Hematopoietic multipotent progenitor cell treated with erythropoietin and hydrocortisone succinate and interleukin-3 and kit ligand, for 15 days (in vitro differentiated cells): ENCODE measurements at places on chromosomes 6 and 20.

GRCh38 chr6:35603326-35604202 is 85.2 kb downstream of the FKBP5 start:
- no peak for DNase-seq

GRCh38 chr6:86477500-86478148 is 459.7 kb upstream of the HTR1E start:
- DNase-seq: no peak

- no peak for DNase-seq
Measured at GRCh38 chr20:24949756-24950127, 673 bp downstream of the CST7 start.

GRCh38 chr6:168383062-168383854 is 57.7 kb upstream of the SMOC2 start:
- no peak for DNase-seq

- DNase-seq: no peak
Measured at GRCh38 chr6:113875470-113875869, 18.3 kb downstream of the MARCKS start.

GRCh38 chr6:34161857-34162515 is 16.1 kb upstream of the GRM4 start:
- DNase-seq: no peak

DNA sequence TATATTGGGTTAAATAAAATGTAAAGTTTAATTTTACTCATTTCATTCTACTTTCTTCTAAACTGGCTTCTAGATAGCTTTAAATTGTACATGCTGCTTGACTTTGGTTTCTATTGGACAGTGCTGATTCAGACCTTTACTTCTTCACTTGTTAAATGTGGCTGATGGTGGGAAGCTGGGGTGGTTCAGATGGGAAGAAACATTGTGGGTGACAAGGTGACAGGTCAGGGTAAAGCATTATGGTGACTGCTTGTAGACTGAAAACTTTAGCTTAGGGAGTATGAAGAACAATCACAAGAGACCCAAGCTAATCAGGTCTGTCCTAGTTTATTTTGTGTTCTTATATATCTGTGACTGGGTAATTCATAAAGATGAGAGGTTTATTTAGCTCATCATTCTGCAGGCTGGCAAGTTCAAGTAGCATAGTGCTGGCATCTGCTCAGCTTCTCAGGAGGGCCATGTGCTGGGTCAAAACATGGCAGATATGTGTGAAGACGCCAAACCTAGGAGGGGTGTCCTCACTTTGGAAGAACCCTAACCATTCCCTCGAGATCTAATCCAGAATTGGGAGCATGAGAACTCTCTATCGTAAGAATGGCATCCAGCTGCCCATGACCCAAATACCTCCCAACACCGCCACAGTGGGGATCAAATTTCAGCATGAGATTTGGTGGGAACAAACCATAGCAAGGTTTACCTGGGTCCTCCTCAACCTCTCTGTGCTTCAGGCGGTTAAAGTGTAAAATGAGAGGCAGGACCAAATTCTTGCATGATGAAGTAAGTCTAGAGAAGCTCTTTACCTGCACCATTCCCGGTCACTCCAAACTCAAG is 102.8 kb downstream of the FYN start:
- no peak for DNase-seq

GRCh38 chr6:7165002-7165889 is 57.5 kb downstream of the RREB1 start:
- peak; percentile 75 for DNase-seq

- no peak for DNase-seq
Measured at GRCh38 chr6:119250036-119250435, 99.5 kb downstream of the MAN1A1 start.

GRCh38 chr6:6915219-6915618 is 192.5 kb upstream of the RREB1 start:
- DNase-seq: peak; percentile 35

- no peak for DNase-seq
Measured at GRCh38 chr6:1825926-1826325, 216.2 kb downstream of the FOXC1 start.

- DNase-seq: no peak
Measured at GRCh38 chr6:32050562-32050961, 12.3 kb downstream of the CYP21A2 start.

GRCh38 chr6:16688436-16688835 is 72.8 kb downstream of the ATXN1 start:
- DNase-seq: no peak

DNA sequence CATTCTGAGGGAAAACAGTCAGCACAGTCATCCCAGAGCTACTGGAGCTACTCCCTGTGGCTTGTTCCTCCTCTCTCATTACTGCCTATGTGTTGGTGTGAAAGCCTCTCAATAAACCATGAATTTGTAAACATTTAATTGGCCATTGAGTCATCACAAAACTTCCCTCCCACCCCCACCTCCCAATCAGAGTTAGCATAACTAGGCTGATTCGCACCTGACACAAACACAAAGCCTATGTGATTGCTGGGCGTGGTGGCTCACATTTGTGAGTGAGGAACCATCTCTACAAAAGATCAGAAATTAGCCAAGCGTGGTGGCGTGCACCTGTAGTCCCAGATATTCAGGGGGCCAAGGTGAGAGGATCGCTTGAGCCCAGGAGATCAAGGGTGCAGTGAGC is 17.1 kb upstream of the SNTA1 start:
- DNase-seq: no peak

GRCh38 chr6:71123051-71123450 is 165.6 kb upstream of the OGFRL1 start:
- DNase-seq: no peak

GRCh38 chr6:44642870-44643522 is 255.5 kb downstream of the CDC5L start:
- DNase-seq: no peak

DNA sequence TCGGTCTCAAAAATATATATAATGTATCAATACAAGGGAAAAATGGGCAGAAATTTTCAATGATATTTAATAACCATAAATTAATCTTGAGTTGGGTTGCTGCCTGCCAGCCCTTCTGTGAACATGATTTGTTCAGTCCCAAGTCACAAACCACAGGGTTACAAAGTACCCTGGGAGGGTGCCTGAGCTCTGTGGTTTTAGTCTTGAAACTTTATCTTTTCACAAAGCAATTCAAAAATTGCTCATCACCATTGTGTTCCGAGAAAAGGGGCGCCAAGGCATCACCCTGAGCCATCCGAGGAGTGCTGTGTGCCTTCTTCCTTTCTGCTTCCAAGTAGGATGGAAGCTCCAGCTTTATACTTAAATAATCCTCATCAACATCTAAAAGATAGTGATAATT is 141.6 kb upstream of the AKAP12 start:
- DNase-seq: no peak

- no peak for DNase-seq
Measured at GRCh38 chr20:63182946-63183415, 33.0 kb downstream of the YTHDF1 start.

GRCh38 chr6:166331503-166332415 is 10.6 kb downstream of the SFT2D1 start:
- no peak for DNase-seq

- no peak for DNase-seq
Measured at GRCh38 chr6:76510489-76510888, 438.0 kb upstream of the IMPG1 start.

DNA sequence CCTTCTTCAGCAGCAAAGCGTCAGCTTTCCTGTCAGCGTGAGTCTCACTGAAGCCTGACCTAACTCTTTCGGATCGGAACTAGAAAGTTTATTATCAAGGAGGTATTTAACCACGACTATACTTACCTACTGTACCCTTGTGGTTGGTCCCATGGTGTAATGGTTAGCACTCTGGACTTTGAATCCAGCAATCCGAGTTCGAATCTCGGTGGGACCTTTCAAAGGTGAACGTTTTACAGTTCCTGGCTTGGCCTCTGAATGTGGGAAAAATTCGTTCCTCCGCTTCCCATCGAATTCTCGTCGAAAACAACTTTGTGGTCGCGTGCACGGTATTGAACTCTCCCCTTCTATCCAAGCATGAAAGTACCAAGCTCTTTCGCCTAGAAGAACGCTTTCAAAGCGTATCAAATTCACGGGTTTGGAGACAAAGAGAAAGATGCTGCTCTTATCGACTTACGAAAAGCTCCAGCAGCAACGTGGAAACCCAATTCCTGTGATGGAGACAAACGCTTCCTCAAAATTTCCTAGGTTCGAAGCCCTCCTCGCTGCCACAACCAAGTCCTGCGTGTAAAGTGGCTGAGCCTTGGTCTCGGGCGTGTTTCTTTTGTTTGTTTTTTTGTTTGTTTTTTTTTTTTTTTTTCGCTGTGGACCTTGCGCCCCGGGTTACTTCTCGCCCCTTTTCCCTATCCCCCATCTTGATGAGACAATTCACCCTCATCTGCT is 63.7 kb downstream of the GPX5 start:
- DNase-seq: no peak

DNA sequence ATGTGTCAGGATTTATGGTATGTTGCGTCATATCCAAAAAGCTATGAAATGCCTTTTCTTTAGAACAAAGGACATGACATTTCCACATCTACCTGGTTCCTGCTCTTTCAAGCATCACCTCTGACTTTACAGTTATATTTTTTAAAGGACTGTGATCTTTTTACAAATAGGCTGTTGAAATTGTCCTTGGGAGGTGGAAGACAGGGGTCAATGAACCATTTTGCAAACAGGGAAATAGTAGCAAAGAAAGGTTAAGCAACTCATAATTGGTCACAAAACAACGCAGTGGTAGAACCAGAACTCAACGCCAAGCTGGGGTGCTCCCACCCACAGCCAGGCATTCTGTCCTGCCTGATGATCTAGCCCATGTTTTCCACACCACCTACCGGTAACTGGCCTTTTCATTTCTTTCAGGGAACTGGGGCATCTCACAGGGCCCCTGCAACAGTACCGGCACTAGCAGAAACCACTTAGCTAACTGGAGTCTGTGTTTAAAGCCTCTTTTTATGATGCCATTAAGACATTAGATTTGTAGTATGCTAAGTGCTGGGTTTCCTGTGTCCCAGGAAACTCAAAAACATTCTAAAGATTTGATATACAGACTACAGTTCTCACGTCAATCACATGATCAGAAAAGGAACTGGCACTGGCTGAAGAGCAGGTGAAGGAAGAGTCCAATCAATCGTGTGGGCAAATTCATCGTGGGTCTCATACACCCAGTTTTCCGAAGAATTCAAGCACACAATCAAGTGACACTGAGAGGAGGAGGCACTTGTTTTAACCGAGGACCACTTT is 13.9 kb downstream of the ZNF217 start:
- peak; percentile 24 for DNase-seq

- no peak for DNase-seq
Measured at GRCh38 chr6:116370760-116371119, at the start of gene DSE. DSE (plus strand) TSS chr6:116370947; CDS start chr6:116399251, 28,304 bp downstream.

- no peak for DNase-seq
Measured at GRCh38 chr6:131635384-131636340, 1.4 kb upstream of the ENPP3 start.

- DNase-seq: no peak
Measured at GRCh38 chr20:8094850-8095249, 37.2 kb upstream of the PLCB1 start.

DNA sequence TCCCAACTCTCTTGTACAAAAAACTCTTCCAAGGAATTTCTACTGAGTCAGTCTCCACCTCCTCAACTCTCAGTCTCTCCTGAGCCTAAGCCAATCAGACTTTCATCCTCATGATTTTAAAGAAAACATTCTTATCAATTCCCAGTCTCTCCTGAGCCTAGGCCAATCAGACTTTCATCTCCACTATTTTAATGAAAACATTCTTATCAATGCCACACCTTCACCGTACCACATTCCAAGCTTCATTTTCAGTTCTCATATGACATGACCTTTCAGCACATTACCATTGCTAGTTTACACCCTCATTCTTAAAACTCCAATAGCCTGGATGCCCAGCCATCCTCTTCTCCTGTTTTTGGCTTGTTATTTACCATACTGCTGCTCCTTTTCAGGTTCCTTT is 42.5 kb downstream of the SYNE1 start:
- no peak for DNase-seq

DNA sequence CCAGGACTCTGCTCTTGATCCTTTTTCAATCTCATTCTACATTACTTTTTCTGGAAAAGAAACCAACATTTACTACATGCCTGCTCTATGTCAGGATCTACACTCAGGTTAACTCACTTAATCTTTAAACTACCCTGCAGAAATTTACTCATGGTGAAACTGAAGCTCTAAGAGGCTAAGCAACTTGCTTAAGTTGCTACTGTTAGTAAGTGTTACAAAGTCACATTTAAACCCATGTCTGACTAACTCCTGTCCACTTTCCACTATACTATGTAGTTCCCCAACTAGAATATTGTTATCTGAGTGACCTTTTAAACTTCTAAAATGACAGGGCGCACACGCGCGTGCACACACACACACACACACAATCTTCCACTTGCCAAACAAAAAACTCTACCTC is 5.0 kb downstream of the CEP162 start:
- no peak for DNase-seq

GRCh38 chr6:84103029-84103428 is 69.5 kb downstream of the MRAP2 start:
- no peak for DNase-seq

DNA sequence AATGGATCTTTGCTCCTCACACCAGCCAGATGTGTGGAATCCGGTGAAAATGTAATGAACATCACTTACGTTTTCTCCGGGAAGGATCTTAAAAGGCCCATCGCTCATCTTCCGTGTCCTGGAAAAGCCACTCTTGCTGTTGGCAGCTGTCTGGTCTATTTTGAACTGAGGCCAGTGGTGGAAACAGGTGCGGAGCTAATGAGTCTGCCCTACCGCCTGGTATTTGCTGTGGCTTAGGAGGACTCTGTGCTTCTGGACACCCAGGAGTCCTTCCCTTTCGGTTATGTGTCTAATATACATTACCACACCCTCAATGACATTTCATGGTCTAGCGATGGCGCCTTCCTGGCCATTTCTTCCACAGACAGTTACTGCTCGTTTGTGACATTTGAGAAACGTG is 264.2 kb upstream of the PREP start:
- no peak for DNase-seq
